ENCODE measurements at places on chromosomes 12 and 14.

DNA sequence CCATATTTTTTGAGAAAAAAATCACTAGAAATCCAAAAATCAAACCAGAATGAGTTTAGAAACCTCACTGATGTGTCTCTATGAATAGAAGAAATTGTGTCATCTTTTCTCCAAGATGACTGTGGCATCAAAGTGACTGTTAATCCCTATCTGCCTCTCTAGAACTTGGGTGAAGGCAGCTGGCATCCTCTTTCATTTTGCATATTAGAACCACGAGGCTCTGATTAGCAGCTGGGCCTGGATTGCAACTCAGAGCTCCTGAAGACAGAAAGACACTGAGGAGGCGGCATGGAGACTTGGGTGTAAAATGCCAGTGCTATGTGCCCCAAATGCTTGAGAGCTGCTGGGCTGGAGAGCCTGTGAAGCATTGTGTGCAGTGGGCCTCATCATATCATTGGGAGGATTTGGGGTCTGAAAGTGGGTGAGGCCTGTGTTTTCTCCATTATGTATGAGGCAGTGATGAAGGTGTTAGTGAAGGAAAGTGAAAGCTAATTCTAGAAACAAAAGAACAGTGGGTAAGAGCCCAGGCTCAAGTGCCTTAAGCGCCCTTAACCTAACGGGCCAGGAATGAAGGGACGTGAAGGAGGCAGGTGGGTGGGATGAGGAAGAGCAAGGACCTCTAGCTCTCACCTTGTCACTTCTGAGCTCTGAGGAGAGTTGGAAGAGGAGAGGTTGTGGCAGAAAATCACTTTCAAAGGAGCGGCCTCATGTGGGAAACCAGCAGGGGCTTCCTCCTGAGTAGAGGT is 26.2 kb downstream of the NKX2-8 start:
- DNase-seq, result no peak

DNA sequence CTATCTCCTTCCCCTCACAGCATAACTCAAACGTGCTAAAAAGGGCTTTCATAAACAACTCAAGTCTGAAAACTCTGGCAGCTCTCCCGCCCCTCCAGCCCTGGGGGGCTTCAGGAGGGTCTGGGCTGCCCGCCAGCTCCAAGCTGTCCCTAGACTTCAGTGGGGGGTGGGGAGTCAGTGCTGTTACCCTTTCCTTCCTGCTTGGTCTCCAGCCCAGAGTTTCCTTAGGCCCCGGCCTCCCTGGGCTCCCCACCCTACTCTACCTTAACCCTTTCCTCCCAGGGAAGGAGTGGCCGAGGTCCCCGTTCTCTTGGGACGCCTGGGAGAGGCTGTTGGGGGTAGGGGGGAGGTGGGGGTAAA is 530 bp upstream of the NYNRIN start:
- no peak for DNase-seq

- no peak for DNase-seq
These were observed 35.7 kb upstream of the GTF2A1 start for GRCh38 chr14:81256289-81256960.

DNA sequence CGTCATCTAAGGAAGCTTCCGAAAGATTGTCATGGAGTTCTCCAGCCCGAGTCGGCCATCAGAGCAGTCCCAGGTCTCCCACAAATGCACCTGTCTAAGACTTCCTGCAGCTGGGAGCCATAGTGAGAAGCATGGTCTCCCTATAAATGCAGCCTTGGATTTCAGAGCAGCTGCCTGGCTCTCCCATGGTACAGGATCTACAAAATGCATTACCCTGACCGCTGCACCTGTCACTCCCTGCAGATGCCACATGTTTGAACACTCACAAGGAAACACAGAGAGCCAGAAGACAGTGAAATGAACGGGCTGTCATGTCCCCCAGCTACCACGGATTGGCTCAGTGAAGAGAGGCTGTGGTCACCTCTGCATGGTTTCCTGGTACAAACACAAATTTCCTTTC is 702.7 kb downstream of the MED13L start:
- DNase-seq, result no peak

DNA sequence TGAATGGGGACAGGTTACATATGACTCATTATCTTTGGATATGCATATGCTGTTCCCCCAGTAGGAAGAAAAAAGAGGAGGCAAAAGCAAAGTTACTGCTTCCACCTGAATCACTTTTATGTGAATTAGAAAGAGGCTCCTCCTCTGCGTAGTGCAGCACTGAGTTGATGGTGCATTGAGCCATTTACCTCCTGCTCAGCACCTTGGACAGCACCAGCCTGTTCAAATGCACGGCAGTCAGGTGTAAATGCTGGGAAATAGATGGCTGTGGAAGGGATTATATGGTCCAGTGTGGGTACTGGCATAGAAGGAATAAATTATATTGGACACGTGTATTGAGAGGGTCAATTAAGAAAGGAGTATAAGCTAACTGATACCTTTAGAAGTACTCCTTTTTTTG is 541.9 kb upstream of the SEL1L start:
- peak; percentile 16 for DNase-seq

- DNase-seq, result peak; percentile 8
These were observed 18.4 kb downstream of the OTUB2 start for GRCh38 chr14:94044476-94045091.

GRCh38 chr12:112584266-112584722 is 165.5 kb downstream of the PTPN11 start:
- DNase-seq, result no peak

GRCh38 chr14:78763746-78764145 is 593.6 kb downstream of the NRXN3 start:
- DNase-seq, result no peak

GRCh38 chr12:45655186-45655585 is 74.3 kb upstream of the ARID2 start:
- peak; percentile 49 for DNase-seq

DNA sequence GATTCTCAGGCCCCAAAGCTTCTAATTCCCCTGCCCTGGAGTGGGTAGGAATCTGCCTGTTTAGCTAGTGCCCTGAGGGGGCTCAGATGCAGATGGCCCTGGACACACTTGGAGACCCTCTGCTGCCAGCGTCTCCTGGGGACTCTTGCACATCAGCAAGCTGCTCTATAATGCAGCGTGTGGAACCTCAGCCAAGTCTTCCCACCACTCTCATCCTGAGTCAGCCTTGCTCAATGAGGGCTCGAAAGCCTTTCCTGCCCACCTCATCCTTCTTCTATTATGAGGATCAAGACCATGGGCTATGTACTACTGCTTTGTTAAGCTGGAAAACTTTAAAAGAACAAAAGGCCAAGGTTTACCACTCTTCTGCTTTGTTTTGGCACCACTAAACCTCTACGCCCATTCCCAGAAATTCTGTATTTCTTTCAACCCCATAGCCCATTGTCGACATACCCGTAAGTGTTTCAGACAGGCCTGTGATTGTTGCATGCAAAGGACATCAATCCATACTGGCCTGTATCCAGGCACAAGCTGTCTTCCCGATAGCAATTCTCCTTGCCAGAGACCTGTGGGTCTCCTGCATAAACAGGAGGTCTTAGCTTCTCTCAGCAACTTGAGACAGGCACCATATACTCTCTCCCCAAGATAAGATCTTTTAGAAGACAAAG is 246.9 kb downstream of the DPF3 start:
- no peak for DNase-seq

DNA sequence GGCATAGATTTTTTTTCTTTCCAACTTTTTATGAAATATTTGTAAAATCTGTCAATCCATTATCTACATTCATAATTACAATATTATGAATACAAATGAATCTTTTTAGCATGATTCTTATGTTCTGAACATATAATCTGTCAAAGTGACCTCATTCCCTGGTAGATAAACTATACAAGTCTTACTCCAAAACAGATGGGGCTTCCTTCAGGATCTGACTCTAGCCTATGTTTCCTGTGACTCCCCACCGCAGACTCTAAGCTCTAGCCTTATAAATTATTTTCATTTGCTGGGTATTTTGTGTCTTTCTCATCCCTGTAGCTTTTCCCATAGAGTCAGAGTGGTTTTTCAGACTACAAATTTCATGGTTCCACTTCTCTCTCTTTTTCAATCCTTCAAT is 202.1 kb upstream of the KITLG start:
- no peak for DNase-seq

- DNase-seq, result no peak
These were observed 87.2 kb upstream of the NCOR2 start for GRCh38 chr12:124654666-124655047.

GRCh38 chr12:84825149-84825548 is 87.5 kb downstream of the SLC6A15 start:
- no peak for DNase-seq

- no peak for DNase-seq
These were observed at the start of gene ASCL1 for GRCh38 chr12:102957339-102958050. ASCL1 (plus strand) TSS chr12:102957674; CDS start chr12:102958245, 571 bp downstream.

DNA sequence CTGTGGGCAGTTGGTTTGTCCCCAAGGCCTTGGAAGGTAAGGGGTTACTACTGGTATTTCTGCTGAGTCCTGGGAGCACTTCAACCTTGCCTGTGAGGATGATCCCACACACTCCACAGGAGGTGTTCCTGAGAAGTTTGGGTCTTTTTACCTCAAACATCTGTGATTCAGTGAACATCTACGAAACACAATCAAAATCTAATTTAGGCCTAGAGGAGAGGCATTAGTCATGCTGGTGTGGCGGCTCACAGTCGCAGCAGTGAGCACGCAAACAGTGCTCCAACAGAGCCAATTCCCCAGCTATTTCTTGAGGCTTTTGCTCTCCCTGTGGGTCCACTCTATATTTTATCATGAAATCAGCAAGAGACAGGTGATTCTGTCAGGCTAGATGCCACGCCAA is 107.6 kb downstream of the APAF1 start:
- DNase-seq, result no peak

- DNase-seq, result no peak
These were observed 98.0 kb downstream of the FBXL14 start for GRCh38 chr12:1496162-1496900.

DNA sequence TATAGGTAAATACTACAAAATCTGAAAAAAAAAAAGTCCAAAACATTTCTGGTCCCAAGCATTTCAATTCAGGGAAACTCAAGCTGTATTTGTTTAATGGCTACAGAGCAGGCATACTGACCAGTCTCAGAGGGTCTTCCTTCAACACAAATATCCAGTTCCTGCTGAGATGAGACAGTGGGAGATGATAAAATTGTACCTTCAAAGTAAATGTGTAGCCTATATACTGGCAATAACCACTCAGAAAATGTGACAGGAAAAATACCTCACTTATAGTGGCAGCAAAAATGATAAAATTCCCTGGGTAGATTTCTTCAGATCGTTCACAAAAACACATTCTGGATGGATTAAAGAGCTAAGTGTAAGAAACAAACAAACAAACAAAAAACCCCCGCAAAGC is 102.0 kb upstream of the FUT8 start:
- no peak for DNase-seq

- DNase-seq, result no peak
These were observed 78.3 kb upstream of the RTL1 start for GRCh38 chr14:100981809-100982208.

- DNase-seq, result no peak
These were observed 132.5 kb downstream of the GPR135 start for GRCh38 chr14:59332727-59333126.

DNA sequence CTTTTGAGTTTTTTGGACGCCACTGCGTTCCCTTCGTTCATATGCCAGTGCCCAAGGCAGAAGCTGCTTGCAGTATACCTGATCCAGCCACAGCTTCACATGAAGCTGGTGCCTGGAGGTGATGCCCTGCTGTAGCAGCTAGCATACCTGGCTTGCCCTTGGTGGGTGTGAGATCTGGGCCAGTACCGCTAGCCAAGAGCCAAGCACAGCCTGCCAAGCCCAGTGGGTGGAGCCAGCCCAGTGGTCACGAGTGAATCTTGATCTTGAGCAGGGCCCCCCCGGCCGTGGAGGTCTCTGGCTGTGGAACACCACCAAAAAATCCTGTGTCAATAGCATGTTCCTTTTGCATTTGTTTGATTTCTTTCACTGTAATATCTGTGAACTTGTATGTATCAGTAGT is 7.3 kb upstream of the M6PR start:
- DNase-seq, result no peak

DNA sequence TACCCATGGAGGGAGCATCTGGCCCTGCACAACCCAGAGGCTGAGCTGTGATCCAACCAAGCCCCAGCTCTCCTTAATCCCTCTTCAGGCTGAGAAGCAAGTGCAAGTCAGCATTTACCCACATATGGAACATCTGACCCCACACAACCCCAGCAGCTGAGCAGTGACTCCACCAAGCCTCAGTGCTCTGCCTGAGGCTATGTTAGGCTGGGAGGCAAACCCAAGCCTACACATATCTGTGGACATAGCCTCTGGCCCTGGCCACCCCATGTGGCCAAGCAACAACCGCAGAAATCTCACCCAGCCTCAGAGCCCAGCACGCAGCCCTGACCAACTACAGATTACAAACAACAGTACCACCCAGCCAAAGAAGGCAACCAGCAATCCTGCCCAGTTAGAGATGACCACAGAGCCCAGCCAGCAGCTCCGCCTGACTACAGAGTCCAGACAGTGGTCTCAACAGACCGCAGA is 142.8 kb downstream of the NUAK1 start:
- no peak for DNase-seq

GRCh38 chr14:65606460-65606859 is 193.9 kb downstream of the FUT8 start:
- no peak for DNase-seq

DNA sequence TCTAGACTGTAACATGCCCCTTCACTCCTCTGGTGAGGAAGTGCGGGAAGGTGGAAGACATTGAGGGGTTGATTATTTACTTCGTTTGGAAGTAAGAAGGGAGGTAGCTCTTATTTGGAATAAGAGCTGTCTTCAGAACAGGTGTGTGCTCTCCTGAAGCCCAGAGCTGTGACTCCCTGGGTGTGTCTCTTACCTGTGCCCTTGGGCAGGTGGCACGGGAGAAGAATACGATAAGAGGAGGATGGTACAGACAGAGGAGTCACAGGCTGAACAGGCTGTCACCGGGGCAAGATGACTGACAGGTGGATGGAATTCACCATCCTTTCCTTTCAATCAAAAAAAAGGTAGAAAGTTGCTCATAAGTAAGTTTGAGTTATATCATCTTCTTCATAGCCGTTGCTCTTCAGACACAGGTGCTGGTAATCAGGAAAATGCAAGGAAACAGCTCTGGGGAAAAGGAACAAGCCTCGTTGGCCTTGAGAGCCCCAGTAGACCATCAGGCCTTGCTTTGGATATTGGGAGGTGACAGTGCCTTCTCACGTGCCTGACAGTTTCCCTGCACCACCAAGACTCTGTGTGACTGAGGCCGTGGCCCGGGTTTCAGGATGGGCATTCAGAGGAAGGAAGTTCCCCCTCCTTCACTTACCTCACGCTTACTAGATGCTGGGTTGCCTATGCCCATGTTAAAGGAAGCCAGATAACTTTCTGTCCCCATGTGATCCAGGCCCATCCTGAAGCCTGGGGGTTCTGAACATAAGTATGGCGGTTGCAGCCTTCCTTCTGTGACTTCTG is 120.4 kb downstream of the ETV6 start:
- peak; percentile 49 for DNase-seq
